Activated effector memory CD4-positive, alpha-beta T cell treated with Interleukin-2 at 50 U/mL for 16 hours (primary cell): ENCODE measurements at places on chromosomes 2 and 18.
A peak's percentile ranks its signal among the peaks of the same experiment; 100 is the strongest.

DNA sequence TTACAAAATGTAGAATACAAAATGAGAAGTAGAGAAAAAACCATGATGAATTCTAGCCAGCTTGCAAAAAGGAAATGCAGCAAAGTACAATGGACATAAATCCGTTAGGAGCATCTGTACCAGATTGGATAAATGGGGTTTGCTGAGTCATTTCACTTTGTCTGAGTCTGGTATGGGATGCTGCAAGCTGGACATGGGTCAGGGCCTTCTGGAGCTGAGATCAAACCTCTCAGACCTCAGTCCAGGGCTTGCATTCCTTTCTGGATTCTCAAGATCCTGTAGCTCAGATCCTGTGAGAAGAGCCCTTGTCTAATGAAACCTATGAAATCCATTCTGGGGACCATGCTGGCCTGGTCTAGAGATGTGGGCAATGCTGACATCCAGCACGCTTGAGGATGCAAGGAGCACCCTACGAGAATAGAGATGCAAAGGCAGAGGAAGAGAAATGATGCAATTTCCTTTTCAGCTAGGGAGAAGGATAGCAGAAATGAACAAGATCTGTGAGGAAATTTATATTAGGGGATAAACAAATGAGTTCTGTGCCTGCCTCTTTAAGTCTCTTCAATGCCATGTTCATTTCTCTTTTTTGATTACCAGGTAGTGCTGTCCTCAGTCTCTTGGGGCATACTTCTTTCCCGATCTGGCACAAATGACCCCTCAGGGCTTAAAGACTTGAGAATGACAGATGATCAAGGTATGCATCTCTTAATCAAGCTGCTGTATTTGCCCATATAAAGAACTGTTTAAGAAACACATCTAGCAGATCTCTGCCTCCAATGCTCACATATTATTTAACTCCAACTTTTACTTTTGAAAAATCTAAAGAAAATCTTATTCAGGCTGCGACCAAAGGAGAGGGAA lies 230.4 kb downstream of the MEIS1 start:
- DNase-seq, result no peak

GRCh38 chr18:46587600-46587999 lies 69.4 kb downstream of the LOXHD1 start:
- no peak for DNase-seq

DNA sequence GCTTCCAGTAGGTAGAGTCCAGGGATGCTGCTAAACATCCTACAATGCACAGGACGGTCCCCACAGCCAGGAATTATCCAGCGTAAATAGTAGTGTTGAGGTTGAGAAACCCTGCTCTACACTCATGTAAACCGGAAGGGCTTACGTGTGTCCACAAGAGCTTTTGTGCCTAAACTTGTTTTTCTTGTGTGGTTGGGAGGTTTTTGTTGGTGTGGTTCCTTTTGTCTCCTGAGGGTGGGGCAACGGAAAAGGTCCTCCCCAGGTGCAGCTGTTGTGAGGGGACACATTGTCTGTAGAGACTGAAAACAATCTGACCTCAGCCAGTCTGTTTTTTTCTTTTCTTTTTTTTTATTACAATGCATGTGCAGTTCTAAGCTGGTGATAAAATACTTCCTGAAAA lies 72.7 kb upstream of the MGAT5 start:
- DNase-seq, result peak; percentile 51

DNA sequence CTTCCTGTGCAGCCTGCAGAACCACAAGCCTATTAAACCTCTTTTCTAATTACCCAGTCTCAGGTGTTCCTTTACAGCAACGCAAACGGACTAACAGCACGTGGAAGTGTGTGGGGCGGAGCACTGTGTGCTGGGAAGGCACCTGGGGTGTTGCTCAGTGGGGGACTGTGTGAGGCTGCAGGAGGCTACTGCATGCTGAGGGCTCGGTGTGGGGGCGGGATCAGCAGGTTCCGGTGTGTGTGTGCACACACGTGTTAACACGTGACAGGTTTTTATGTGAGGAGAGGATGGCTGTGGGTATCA lies 58.9 kb downstream of the ANKMY1 start:
- no peak for DNase-seq

- peak; percentile 24 for DNase-seq
These were observed 27.6 kb downstream of the C2orf76 start for GRCh38 chr2:119338826-119339561.

DNA sequence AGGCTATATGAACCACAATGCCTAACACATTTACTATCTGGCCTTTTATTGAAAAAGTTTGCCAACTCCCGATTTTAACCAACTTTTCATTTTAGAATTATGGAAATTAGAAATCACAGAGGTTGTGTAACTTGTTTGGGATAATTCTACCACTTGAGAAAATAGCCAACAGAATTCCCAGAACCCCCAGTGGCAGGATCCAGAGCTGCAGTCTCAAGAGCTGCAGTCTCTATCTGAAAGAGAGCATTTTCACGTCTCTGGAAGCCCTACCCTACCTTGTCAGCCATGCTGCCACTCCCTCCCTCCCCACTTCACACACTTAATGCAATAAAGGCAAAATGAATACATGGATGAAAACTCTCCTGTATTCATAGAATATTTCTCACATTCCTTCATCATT lies 23.4 kb upstream of the TSPYL6 start:
- no peak for DNase-seq

DNA sequence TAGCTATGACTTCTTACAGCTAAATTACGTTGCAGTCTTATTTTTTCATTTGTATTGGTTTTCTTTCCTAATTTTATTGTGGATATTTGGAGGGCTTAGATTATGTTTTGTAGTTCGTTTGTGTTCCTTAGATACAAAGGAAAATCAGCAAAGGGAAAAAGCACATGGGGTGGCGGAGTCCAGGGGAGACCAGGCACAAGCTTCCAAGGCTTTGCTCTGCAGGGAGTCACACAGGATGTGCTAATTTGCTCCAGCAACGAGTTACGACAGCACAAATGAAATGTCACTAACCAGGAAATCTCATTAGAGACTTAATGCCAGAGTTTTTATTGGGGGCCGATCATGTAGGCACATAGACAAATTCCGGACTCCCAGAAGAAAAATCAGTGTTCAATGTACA lies 60.5 kb upstream of the CABYR start:
- no peak for DNase-seq

DNA sequence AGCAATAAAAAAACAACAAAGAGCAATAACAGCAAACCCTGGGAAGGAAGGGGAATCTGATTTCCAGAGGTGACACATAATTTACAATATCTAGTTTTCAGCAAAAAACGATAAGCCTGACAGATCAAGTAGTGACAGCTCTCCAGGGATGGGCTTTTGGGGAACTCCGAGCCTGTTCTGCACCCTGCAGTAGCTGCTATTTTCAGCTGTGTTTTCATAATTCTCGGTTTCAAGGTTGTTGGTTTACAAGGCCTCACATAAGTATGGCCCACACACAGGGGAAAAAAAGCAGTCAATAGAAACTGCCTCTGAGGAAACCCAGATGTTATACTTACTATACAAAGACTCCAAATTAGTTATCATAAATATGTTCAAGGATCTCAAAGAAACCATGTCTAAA lies 67.7 kb upstream of the CTLA4 start:
- DNase-seq, result no peak

GRCh38 chr2:1823187-1824169 lies 79.2 kb upstream of the PXDN start:
- no peak for DNase-seq

DNA sequence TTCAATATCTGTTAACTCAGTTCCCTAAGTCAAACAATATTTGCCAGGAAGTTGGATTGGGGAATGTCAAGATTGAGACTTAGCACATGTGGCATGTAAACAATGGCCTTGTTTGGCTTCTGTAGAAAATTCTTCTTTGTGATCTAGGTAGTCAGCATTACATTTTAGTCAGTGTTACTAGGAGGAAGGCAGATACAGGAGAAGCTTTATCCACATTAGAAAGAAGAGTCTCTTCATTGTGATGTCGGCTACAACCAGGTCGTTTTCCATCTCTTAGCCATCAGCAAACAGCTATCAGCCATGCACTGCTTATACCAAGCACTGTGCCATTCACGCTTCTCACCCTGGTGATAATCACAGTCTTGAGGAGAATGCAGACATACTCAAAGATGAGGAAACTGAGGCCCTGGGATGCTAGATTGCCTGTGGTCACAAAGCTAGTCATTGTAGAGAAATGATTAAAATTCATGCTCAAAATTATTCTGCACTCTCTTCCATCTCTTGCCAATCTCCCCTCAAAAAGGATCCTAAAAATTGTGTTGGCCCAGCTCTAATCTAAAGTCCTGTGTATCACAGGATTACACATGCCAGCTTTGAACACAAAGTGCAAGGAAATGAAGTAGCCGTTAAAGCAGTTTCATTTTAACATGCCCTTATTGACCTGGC lies 3.2 kb downstream of the GALNT5 start:
- no peak for DNase-seq

GRCh38 chr2:197266477-197266876 lies 44.1 kb downstream of the ANKRD44 start:
- DNase-seq, result no peak

- DNase-seq, result no peak
These were observed 144.1 kb upstream of the FOSL2 start for GRCh38 chr2:28248511-28248910.
